ENCODE measurements at places on chromosomes 13 and 19. TPM values are rescaled to one million over a fixed set of nuclear protein-coding genes. Genes with fewer than 3 reads are reported as not detected.

DNA sequence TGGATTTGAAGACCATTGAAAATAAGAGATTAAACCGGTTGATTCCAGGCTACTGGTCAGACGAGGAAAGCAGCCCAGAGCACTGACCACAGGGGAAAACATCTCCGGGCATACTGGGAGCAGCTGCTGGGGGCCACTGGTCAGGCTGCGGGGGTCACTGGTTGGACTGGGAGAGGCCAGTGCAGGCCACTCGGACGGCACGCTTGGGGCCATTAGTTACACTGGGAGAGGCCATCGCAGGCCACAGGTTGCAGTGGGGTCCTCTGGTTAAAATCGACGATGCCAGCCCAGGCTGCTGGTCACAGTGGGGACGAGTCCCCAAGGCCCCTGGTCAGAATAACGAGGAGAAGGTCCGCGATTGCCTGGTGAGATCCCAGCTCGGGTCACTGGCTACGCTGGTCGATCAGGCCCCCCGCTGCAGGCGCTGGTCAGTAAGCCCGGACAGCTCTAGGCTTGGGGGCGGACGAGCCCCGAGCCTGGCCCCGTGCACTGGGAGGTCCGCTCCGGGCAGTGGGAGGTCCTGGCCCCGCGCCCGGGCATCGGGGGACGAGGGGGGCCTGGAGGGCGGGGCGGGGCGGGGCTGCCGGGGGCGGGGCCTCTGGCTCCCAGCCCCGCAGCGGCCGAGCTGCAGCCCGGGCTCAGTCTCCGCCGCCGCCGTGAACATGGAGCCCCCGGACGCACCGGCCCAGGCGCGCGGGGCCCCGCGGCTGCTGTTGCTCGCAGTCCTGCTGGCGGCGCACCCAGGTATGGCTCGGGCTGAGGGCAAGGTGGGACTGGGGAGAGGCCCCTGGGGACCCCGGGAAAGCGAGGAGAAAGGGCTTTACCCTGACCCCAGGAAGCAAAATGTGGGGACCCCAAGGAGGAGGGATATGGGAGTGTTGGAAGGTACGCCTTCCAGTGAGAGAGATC lies at the start of gene BCAM:
Gene BCAM (plus strand): TSS at position 641 of the 909 bp plus-strand sequence. CDS start 22 bp downstream, at position 663.
- H3K4me3 ChIP-seq = peak within 1 kb of the TSS; percentile 67
- H3K4me1 ChIP-seq = no peaks in the 10 kb centered on the region
- H3K27ac ChIP-seq = no peak within 1 kb of the TSS
- H3K36me3 ChIP-seq = no peaks in the 10 kb centered on the region

GRCh38 chr13:95970878-95971277 lies 82.3 kb downstream of the UGGT2 start:
- no peak for DNase-seq
- H3K4me3 ChIP-seq = no peak overlapping the region
- H3K4me1 ChIP-seq = no peaks in the 10 kb centered on the region
- peaks cover 6% of the 10 kb centered on the region for H3K36me3 ChIP-seq

Gene NKG7
- 6.7 TPM for total RNA-seq

Gene PRX
- 4.9 TPM for total RNA-seq

DNA sequence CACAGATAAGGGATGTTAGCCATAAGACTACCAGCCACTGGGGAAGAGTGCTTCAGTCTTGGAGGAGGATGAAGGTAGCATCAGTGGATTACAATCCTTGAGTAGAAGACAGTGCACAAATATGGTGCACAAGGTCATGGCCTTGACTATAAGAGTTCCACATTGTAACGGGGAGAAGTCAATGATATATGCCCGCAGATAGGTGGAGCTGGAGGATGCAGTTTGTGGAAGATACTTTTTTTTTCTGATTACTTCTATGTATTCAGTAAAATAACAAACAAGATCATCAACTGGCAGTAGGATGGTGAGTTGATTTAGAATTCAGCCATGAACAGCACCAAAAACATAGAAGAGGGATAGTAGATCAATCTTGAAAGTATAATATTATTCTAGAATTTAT lies 926.8 kb upstream of the MIR17HG start:
- no peaks in the 10 kb centered on the region for H3K4me1 ChIP-seq
- H3K27me3 ChIP-seq = no peaks in the 10 kb centered on the region
- no peak for DNase-seq
- no peak overlapping the region for H3K27ac ChIP-seq
- H3K36me3 ChIP-seq = no peaks in the 10 kb centered on the region

GRCh38 chr13:100809856-100810255 lies 135.3 kb upstream of the TMTC4 start:
- no peak for DNase-seq
- no peaks in the 10 kb centered on the region for H3K27me3 ChIP-seq
- H3K4me3 ChIP-seq = no peak overlapping the region

DNA sequence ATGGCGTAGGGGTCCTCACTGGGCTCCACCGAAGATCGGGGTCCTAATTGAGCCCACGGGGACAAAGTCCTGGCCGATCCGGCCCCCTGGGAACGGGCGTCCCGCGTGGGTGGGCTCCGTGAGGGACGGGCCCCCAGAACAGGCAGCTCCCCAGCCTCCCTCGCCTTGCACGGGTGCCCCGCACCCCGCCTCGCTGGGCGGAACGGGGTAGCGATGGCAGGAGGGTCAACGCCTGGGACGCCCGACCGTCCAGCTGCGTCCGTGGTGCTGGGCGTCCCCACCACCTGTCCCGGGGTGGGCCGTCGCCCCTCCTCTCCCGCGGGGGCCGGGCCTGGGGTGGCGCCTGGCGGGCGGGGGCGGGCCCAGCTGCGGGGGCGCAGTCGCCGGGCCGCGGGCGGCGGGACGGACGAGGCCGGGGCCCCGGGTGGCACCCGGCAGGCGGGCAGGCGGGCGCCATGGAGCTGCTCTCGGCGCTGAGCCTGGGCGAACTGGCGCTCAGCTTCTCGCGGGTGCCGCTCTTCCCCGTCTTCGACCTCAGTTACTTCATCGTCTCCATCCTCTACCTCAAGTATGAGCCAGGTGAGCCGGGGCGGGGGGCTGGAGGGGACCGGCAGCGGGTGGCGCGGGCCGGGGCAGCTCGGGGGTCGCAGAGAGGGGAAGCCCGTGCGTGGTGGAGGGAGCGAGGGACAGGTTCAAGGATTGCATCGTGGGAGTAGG lies at the start of gene TMEM38A:
Gene TMEM38A (plus strand): TSS at position 377 of the 717 bp plus-strand sequence. CDS start 79 bp downstream, at position 456.
- peak; percentile 60 for DNase-seq
- H3K27me3 ChIP-seq = no peaks in the 10 kb centered on the region
- no peaks in the 10 kb centered on the region for H3K4me1 ChIP-seq
- peak within 1 kb of the TSS; percentile 55 for H3K27ac ChIP-seq
- H3K36me3 ChIP-seq = no peaks in the 10 kb centered on the region

GRCh38 chr13:29954082-29955028 lies 103.9 kb upstream of the UBL3 start:
- no peaks in the 10 kb centered on the region for H3K27me3 ChIP-seq
- no peaks in the 10 kb centered on the region for H3K36me3 ChIP-seq
- H3K4me3 ChIP-seq = no peak overlapping the region
- no peak overlapping the region for H3K27ac ChIP-seq
- no peaks in the 10 kb centered on the region for H3K4me1 ChIP-seq

DNA sequence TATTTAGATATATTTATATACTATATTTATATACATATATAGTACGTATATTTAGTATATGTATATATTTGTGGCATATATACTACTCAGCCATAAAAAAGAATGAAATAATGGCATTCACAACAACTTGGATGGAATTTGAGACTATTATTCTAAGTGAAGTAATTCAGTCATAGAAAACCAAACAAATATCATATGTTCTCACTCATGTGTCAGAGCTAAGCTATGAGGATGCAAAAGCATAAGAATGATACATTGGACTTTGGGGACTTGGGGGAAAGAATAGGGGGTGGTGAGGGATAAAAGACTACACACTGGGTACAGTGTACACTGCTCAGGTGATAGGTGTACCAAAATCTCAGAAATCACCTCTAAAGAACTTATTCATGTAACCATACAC lies 1015.7 kb downstream of the EFNB2 start:
- H3K36me3 ChIP-seq = no peaks in the 10 kb centered on the region
- H3K27ac ChIP-seq = no peak overlapping the region
- H3K27me3 ChIP-seq = no peaks in the 10 kb centered on the region
- H3K4me1 ChIP-seq = no peaks in the 10 kb centered on the region
- no peak for DNase-seq

Data from aorta (tissue), 5 donors.